ENCODE measurements at places on chromosomes 4 and X.

GRCh38 chrX:2828959-2829411, 255 bp downstream of the GYG2 start:
- DNase-seq: no peak

- no peak for DNase-seq
These were observed 227.7 kb downstream of the VEGFC start for GRCh38 chr4:176565049-176565448.

DNA sequence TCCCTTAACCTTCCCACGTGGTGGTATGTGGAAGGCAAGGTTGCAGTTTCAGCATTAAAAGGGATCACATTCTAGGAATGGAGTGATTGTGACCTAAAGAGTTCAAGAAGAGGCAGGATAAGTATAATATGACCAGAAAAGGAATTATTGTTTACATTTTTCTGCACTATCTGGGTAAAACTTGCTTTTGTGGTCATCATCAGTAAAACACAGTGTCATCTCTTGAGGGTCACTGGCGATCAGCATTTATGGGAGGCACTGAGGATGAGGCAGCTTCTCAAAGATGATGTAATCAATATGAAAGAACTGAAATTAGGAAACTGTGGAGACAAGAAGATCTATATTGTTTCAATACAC, 88.7 kb downstream of the CFAP299 start:
- no peak for DNase-seq

- no peak for DNase-seq
These were observed 137.0 kb upstream of the MED14 start for GRCh38 chrX:40872351-40872750.

DNA sequence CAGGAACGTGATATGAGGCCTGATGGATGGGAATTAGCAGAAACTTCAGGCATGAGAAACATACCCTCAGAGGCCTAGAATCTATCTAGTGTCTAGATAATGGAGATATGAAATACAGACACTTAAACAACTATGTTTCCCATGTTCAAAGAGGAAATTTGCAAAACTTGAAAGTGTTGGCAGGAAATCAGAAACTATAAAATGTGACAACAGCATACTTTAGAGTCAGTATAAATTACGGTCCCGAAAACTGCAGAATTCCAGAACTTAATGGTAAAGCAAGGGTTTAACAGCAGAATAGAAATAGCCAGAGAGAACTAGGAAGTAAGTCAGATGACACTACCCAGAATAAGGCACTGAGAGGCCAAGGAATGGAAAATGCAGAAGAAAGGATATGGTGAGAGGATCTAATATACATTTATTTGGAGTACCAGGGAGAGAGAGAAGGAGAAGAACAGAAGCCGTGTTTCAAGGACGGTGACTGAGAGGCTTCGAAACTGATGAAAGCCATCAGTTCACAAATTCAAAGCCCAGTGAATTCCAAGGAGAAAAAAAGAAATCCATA, 7.4 kb downstream of the HTT-AS start:
- DNase-seq: no peak

DNA sequence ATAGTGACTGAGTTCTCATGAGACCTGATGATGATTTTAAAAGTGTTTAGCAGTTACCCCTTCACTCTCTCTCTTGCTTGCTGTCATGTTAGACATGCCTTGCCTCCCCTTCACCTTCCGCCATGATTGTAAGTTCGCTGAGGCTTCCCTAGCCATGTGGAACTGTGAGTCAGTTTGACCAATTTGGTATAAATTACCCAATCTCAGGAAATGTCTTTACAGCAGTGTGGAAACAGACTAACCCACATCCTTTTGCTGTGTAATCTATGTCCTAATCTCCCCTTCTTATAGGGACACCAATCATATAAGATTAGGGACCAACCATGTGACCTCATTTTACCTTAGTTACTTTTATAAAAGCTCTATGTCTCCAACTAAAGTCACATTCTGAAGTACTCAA, 677.8 kb downstream of the ADGRL3 start:
- no peak for DNase-seq

DNA sequence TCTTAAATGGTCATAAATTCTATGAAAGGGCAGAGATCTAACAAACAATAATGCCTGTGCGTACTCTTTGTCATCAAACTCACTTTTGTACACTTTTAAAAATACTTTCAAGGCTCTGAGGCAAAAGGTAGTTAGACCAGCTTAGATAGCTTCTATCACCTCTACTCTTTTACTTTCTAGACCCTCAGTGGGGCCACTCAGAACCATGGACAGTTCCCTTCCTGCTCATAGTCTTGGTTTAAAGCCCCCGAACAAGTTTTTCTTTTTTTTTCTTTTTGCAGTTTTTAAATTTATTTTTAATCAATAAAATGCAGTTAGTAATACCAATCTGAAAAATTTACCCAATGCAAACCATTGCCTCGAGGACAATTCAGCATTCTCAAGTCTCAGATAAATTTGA, 460.5 kb upstream of the CNKSR2 start:
- DNase-seq: no peak

GRCh38 chr4:29079260-29079659, 1640.9 kb upstream of the PCDH7 start:
- no peak for DNase-seq

DNA sequence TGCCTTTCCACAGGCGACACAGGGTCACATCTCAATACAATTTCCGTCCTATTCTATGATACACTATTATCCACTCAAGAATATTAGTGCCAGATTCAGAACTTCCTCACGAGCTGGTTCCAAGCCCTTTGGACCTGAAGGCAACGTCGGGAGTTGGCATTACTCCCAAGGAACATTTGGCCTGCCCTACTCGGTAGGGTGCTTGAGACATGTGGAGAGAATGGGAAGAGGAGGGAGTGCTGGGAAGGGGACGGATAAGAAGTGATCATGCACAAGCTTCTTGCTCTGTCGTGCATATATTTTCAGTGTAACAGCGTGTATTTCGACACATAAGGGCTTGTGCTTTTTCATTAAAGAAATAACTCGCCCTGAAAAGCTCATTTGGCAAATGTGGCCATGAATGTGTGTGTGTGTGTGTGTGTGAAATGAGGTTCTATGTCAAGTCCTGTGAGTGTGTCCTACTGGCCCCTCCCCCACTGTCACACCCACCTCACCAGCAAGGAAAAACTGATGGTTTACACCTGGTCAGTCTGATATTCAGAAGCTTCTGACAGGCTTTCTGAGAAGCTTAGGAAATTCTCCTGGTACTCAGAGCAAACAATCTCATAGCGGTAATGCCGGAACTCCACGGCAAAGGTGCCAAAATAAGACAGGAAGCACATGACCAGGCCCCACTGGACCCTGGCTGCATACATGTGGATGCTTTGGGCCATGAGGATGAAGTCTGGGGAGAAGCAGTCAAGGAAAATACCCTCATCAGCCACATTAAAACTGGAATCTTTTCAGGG, 54.8 kb downstream of the ENOPH1 start:
- DNase-seq: no peak

DNA sequence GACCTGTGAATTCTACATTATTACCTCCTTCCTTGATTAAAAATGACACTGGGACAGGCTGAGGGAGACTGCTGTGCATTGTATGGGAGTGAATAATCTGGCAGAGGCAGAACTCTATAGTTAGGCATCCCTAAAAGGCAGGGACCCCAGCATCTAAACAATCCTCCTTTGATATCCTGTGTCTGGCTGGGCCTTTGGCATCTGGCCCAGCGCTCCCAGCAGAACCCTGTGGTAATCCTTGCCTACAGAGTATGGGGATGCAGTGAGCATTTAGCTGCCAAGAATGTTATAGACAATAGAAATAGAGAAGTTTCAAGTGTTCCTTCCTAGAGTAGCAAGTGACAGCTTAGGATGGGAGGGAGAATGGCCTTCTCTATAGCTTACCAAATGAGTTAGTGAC, 38.5 kb downstream of the ZCCHC12 start:
- no peak for DNase-seq

DNA sequence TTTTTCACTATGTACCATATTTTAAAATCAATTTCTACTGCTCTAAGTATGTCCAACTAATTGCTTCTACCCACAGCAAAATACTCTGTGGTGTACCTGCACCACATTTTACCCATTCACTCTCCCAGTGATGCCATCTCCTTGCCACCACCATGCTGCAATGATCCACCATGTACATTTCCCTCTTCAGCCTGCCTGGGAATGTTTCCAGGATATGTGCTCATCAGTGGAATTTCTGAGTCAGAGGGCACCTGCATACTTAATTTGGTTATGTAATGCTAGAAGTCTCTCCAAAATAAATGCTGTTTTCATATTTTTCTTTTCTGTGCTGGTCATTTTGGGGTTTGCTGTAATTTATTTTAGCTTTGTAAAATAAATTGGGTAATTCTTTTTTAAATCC, 33.2 kb upstream of the OCIAD2 start:
- no peak for DNase-seq
